ENCODE measurements at places on chromosomes 11 and 22.

- peak; percentile 53 for DNase-seq
Observed at GRCh38 chr22:19038728-19039447, 83.3 kb downstream of the DGCR2 start.

GRCh38 chr11:64225608-64226506, at the start of the genes NUDT22 and TRPT1:
Gene NUDT22, plus strand, starts transcription at chr11:64226274. Its CDS starts 379 bp downstream, at chr11:64226653.
Gene TRPT1, minus strand, starts transcription at chr11:64226186. Its CDS starts 326 bp downstream, at chr11:64225860.
- DNase-seq: peak; percentile 77

GRCh38 chr11:1830322-1831223, 4.2 kb upstream of the SYT8 start:
- DNase-seq: peak; percentile 98

DNA sequence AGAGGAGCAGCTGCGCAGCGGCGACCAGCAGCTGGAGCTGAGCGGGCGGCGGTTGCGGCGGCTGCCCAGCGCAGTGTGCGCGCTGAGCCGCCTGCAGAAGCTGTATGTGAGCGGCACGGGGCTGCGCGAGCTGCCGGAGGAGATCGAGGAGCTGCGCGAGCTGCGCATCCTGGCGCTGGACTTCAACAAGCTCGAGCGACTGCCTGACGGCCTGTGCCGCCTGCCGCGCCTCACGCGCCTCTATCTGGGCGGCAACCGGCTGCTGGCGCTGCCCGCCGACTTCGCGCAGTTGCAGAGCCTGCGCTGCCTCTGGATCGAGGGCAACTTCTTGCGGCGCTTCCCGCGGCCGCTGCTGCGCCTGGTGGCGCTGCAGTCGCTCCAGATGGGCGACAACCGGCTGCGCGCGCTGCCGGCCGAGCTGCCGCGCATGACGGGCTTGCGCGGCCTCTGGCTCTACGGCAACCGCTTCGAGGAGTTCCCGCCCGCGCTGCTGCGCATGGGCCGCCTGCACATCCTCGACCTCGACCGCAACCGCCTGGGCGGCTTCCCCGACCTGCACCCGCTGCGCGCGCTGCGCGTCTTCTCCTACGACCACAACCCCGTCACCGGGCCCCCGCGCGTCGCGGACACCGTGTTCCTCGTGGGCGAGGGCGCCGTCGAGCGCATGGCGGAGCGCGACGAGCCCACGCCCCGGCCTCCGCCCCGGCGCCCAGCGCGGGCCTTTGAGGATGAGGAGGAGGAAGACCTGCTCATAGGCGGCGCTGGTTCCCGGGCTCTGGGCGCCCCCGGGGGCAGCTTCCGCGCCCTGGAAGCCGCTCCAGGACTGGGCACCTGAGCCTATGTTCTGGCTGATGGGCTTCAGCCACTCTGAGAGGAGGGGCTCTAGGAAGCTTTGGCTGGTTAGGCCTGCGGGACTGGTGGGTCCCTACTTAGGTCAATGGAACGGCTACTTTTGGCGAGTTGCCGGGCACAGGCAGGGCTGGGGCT, 787 bp downstream of the LRRC10B start:
- DNase-seq: no peak

- no peak for DNase-seq
Observed at GRCh38 chr22:45319324-45319685, 9.6 kb downstream of the FAM118A start.

DNA sequence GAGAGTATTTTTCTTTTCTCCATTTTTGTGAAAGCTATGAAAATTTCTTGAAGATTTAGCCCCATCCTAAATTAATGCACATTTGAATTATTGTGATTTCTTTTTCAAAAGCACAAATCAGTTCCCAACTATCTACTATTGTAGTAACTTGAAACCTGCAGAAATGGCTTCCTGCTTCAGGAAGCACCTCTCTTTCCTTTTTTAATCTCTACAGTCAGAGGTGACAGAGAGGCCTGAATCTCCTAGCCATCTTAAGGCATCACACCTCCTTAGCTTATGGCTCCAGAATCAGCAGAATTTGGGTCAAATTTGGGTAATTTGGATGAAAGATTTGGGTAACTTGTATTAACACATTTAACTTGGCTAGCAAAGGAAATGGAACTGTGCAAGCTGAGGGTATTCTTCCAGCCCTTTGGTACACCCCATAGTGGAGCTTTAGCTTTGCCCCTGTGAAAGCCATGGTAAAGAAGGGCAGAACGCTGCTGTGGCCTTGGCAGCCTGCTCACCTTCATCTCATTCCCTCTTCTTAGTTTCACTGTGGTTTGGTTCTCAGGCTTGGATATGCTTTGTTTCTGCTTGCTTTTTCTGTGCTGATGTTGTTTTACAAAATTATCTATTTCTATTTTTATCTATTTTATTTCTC, 16.2 kb downstream of the TBCEL start:
- no peak for DNase-seq

DNA sequence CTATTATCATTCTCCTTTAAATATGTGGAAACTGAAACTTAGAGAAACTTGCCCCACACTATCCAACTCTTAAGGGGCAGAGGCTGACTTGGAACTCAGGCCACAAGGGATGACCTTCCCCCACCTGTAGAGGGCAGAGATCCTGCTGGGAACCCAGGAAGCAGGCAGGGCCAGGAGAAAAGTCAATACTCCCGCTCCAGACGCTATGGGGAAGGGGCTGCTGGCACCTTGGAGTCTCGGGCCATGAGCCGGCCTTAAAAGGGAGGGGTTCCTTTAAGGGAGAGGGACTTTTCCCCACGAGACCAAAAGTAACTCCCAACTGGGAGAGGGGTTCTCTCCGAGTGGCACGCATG, 620 bp upstream of the ANO5 start:
- DNase-seq: no peak

- DNase-seq: no peak
Observed at GRCh38 chr11:17979770-17980371, 33.0 kb downstream of the SERGEF start.

DNA sequence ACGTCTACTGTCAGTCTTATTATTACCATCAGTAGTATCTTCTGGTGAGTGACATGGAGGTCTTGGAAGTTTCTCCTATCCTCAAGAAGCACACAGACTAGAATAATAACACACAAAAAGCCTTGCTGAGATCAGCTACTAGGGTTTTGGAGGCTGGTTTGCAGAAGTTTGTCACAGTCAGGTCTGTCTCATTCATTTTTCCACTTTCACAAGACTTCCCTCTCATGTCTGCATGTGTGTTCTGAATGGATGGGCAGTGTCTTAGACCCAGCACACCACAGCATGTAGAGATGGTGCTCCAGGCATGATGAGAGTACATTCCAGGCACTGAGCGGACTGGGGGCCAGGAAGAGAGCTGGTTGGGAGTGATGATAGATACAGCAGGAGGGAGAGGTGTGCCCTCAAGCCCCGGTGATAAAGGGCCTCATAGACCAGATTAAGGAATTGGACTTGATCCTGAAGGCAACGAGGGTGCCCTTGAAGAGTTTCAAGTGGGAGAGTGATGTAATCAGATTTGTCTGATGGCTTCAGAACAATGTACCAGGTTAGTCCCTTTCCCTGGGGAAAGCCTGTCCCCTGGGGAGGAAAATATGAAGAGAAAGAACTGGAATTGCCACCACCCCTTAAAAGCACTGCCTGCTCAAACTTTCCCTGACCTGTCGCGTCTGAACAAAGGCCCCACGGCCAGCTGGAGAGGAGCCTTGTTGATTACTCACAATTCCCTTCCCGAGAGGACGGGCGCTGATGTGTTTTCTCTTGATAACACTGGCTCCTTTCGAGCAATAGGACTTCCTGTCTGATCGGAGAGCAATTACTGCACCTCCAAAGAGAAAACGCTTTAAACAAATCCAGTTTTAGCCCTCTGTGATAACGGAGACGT, 45.1 kb upstream of the LMO2 start:
- DNase-seq: no peak

- no peak for DNase-seq
Observed at GRCh38 chr11:64153812-64154211, 12.1 kb downstream of the MACROD1 start.

- DNase-seq: no peak
Observed at GRCh38 chr11:86431258-86431657, 56.6 kb downstream of the CCDC81 start.

DNA sequence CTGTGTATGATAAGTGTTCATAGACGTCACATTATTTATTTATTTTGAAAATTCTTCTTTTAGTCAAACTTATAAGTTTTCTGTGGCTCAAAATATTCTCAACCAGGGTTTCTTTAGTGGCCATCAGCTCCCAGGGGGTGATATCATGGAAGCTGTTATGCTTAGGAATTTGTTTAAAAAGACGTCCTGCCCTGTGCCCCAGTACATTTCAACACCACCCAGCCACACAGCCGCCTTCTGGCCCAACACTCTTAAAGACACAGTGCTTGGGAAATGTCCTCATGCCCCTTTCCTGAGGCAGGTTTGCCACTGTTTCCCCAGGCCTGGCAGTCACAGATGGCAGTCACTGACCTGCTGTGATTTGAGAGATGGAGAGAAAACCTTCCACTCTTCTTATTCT, 19.9 kb downstream of the TSKU start:
- DNase-seq: no peak

Data from RWPE2 (cell line).